Fibroblast of gingiva (primary cell): ENCODE measurements at places on chromosomes 16 and 17.

GRCh38 chr16:35194681-35195080 lies 1735.3 kb downstream of the TP53TG3F start:
- DNase-seq, result no peak

DNA sequence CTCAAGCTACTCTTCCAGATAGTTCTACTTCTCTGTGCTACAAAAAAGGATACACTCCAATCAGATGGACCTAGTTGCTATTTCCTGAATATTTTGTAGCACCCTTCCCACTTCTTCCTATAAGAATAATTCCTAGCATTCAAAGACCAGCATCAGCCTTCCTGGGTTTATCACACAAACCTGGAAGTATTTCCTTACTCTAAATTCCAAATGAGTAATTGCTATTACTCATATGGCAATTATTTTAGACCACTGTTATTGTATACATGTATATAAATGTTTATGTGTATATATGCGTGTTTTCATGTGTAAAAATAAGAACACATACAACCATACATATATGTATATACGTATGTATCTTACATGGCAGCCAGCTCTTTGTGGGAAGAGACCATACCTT lies 130.6 kb downstream of the MYO1D start:
- no peak for DNase-seq

GRCh38 chr17:70523426-70523825 lies 354.1 kb downstream of the KCNJ2 start:
- no peak for DNase-seq

GRCh38 chr17:17403899-17404576 lies 72.8 kb upstream of the MED9 start:
- DNase-seq, result no peak

GRCh38 chr16:79605999-79606398 lies 5.5 kb upstream of the MAF start:
- DNase-seq, result no peak

DNA sequence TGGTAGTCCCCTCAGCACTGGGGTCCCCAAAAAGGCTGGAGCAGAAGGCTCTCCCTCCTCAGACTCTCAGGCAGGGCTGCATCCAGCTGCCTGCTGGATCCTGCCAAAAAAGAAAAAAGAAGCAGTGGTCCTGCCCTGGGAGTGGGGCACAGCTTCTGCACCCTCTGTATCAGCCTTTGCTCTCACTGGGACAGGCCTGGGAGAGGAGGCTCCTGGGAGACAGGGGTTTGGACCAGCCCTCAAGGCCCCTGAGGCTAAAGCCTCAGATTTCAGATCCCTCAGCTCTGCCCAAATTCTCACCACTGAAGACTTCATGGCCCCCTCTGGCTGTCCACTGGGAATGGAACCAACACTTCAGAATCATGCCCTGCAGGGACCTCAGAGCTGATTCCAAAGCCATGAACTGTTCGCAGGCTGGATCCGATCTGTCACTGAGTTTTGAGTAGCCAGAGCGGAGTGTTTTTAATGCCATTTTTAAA lies 96.9 kb downstream of the C16orf78 start:
- DNase-seq, result no peak
